Tracheal epithelial cell (primary cell): ENCODE measurements at places on chromosomes 5 and 9. TPM values are rescaled to one million over a fixed set of nuclear protein-coding genes. Genes with fewer than 3 reads are reported as not detected.

The DMGDH gene
- 2.7 and 9.2 TPM in 2 replicates for total RNA-seq

The STKLD1 gene
- total RNA-seq = 0.48 TPM in 1 of 2 replicates, not detected in the other

The FAT2 gene
- 88.4 and 139 TPM in 2 replicates for total RNA-seq

The TEX53 gene
- total RNA-seq = not detected in 2 replicates

The NOXA1 gene
- 1.9 and 2.2 TPM in 2 replicates for total RNA-seq

The EPB41L4B gene
- total RNA-seq = 24.6 and 31.5 TPM in 2 replicates

The NKD2 gene
- total RNA-seq = 0.24 TPM in 1 of 2 replicates, not detected in the other

The PCDHGB5 gene
- 2.6 and 4.6 TPM in 2 replicates for total RNA-seq

The JAKMIP2 gene
- total RNA-seq = not detected in 2 replicates

The RNF145 gene
- total RNA-seq = 58.6 and 141 TPM in 2 replicates

The SLC46A2 gene
- not detected in 2 replicates for total RNA-seq

The SNCB gene
- not detected in 2 replicates for total RNA-seq

The UNC5A gene
- 0.24 TPM in 1 of 2 replicates, not detected in the other for total RNA-seq

The FOXD4 gene
- 0.24 and 0.43 TPM in 2 replicates for total RNA-seq

The HRCT1 gene
- total RNA-seq = 0.85 TPM in 1 of 2 replicates, not detected in the other

The SH2D3C gene
- under 0.01 TPM in 2 replicates for total RNA-seq

The RANBP3L gene
- total RNA-seq = not detected in 2 replicates
